ENCODE measurements at places on chromosomes 3 and 15. TPM values are rescaled to one million over a fixed set of nuclear protein-coding genes. Genes with fewer than 3 reads are reported as not detected.

DNA sequence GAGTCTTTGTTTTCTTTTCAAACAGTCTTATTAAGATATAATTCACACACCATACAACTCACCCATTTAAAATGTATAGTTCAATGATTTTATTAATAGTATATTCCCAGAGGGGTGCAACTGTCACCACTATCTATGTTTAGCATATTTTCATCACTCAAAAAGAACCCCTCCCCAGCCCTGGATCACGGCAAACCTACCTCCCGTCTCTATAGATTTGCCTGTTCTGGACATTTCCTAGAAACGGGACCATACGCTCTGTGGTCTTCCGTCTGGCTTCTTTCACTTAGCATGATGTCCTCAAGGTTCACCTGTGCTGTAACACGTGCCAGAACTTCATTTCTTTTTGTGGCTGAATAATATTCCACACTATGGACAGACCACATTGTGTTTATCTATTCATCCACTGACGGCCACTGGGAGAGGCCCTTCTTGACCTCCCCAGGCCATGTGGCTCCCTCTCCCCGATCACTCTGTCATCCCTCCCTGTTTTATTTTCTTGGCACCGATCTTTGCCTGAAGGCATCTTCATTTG lies 56.4 kb downstream of the IQSEC1 start:
- DNase-seq, result no peak

GRCh38 chr3:125644036-125645005 lies 49.0 kb upstream of the OSBPL11 start:
- DNase-seq, result peak; percentile 18

DNA sequence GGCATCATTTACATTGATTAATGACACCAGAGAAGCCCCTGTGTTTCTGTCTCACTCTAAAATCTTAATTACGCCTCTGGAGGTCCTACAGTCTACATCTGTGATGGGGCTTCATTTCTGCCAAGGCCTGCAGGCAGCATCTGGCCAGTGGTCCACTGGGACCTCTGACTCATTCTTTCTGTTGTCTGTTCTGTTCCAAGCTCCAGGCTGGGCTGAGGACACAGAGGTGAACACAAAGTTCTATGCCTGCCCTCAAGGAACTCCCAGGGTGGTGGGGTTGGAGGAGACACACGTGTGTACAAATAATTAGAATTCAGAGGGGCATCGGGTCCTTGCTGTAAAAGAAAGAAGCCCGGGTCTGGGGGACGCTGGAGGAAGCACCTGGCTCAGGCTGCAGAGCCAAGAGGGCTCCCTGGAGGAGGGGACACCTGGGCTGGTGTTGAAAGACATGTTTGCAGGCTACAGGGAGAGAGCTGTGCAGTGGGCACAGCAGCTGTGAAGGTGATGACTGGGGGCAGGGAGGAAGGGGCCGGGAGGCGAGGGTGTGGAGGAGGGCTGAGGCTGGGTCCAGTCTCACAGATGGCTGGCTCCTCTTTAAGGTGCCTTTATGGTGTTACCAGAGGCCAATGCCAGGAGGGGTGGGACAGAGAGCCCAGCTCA lies 103.3 kb upstream of the PRR23E start:
- no peak for DNase-seq

DNA sequence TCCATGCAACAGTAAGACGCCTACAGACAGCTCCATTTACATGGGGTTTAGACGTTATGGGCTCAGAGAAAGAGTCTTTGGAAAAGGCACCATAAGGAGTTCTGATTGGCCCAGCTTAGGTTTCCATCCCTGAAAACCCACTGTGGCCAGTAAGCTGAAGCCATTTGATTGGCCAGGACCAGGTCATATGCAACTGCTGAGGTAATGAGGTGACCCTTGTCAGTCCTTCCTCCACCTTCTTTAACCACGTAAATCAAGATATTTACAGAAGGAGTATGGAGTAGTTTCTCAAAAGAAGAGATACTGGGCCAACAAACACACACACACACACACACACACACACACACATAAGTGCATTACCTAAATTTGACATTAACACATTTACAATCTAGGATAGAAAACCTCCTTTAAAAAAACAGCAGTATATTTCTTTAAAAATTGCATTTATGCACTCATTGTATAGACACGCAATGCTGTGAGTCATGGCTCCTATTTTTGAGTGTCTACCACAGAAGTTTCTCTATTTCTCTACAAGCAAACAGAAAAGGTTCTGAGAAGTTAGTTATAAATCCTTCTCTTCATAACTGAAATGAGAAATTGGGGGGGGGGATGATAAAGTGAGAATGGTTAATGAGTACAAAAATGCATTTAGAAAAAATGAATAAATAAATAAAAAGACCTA lies 16.3 kb upstream of the MB21D2 start:
- DNase-seq, result peak; percentile 56

GRCh38 chr3:72301779-72302178 lies 516.8 kb upstream of the PROK2 start:
- no peak for DNase-seq

DNA sequence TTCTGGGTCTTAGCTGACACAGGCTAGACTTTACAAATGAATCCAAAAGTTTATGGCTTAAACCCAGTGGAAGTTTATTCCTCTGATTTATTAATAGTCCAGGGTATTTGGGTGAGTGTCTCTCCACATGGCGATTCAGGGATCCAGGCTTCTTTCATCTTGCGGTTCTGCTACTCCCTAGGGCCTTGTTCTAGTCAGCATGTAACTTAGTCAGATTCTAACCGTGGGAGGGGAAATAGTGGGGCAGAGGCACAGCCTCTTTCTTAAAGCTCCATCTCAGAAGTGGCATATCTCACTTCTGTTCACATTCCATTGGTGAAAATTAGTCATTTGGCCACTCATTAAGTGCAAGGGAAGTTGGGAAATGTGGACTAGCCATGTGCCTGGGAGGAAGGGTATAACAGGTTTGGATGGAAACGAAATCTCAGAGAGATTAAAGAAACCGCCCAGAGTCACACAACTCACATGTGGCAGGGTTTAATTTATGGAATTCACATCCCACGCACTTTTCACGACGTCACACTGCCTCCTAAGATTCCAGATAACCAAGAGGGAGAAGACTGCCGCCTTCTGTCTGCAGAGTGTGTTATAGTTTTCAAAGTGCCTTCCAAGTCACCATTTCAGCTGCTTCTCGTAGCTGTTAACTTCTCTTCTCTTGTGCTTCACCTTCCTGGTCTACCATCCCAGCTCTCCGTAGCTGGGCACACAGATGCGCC lies 11.4 kb upstream of the RASGRF1 start:
- no peak for DNase-seq

GRCh38 chr15:40787991-40788390 lies 18.2 kb downstream of the C15orf62 start:
- no peak for DNase-seq

DNA sequence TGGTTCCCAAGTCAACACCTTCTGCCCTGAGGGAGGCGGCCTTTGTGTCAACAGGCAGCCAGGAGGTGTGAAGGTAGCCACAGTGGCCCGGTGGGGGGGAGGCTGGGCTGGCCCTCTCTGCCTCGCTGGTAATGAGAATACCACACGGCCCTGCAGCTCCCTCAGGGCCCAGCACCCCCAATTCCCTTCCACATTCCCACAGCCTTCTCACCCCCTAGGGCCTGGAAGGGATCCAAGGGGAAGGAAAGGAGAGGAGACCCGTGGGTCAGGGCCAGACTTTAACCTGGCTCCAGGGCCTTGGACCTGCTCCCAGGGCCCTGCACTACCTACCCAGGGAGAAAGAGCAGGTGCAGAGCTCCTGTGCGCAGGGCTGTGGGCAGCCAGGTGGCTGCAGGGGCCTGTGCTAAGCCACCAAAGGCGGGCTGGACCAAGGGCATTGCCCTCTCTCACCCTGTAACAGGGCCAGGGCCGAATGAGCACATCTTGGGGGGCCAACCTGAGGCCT lies 8.7 kb upstream of the MESP2 start:
- no peak for DNase-seq

DNA sequence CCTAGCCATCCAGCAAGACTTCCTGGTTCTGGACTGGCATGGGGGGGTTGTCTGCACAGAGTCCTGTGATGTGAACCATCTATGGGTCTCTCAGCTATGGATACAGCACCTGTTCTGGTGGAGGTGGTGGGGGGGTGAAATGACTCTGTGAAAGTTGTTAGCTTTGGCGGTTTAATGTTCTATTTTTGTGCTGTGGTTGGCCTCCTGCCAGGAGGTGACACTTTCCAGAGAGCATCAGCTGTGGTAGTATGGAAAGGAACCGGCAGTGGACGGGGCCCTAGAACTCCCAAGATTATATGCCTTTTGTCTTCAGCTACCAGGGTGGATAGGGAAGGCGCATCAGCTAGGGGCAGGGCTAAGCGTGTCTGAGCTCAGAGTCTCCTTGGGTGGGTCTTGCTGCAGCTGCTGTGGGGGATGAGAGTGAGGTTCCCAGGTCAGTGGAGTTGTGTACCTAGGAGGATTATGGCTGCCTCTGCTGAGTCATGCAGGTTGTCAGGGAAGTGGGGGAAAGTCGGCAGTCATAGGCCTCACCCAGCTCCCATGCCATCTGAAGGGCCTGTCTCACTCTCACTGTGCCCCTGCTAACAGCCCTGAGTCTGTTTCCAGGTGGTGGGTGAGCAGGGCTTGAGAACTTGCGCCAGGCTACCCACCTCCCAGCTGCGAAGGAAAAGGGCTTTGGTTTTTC lies 7.1 kb upstream of the LARS2 start:
- peak; percentile 54 for DNase-seq

DNA sequence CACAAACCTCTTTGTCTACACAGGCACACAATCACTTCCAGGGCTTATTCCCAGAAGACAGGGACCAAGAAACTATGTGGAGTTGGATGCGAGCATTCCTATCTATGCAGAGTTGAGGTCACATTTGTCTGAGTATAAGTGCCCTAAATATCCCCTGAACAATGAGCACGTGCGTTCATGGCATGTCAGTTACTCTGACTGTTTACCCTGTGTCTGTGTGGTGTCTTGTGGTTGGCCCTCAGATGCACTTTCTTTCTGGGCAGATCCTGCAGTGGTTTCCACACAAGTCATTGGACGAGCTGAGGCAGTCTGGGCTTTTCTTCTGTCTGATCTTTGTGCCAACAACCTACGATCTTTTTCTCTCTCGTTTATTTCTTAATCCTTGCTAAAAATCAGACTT lies 134.5 kb downstream of the FBN1 start:
- DNase-seq, result no peak

Gene DAZL
- not detected for total RNA-seq

Gene MITF
- total RNA-seq, result 2.3 TPM

Gene MAP3K13
- total RNA-seq, result 25.6 TPM

Gene CP
- 0.13 TPM for total RNA-seq

Gene IMPG2
- total RNA-seq, result 0.13 TPM
